ENCODE measurements at places on chromosomes 7 and 10.

GRCh38 chr10:60374836-60375235, 14.8 kb downstream of the ANK3 start:
- no peak for DNase-seq

GRCh38 chr7:75596727-75597614, 104.9 kb downstream of the SPDYE5 start:
- DNase-seq: no peak

DNA sequence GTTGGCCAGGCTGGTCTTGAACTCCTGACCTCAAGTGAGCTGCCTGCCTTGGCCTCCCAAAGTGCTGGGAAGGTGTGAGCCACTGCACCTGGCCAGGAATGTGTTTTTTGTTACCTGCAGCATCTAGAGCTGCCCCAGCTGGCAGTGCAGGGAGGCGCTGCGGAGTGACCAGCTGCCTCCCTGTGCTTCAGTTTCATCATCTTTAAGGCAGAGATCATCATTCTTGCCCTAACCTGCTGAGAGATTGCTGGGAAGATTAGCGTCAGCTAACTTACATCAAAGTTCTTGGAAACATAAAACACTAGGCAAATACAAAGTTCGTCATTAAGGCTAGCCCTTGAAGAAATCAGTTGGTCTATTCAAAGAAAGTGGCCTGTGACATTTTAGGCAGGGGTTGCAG, 2.3 kb downstream of the ZNF282 start:
- DNase-seq: no peak

DNA sequence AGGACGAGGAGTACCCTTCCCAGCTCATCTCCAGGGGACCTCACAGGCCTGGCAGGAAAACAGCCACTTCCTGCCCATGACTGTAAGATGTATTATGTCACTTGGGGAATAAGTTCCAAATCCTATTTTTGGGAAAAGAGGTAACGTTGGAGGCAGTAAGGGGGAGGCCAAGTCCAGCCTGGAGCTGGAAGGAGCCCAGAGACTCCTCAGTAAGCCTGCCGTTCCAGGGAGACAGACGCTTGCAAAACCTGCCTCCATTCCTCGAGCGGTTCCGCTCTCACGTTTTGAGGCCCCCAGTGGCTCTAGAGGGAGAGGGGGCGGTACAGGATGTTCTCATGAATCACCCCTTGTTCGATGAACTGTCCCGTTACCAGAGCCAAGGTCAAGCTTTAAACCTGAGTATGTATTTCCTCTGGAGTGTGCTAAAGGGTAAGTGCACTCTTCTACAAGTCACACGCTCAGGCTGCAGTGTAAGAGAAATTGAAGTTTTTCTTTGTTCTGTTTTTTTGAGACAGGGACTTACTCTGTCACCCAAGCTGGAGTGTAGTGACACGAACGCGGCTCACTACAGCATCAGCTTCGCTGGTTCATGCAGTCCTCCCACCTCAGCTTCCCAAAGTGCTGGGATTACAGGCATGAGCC, 45.5 kb upstream of the CYTH3 start:
- no peak for DNase-seq

DNA sequence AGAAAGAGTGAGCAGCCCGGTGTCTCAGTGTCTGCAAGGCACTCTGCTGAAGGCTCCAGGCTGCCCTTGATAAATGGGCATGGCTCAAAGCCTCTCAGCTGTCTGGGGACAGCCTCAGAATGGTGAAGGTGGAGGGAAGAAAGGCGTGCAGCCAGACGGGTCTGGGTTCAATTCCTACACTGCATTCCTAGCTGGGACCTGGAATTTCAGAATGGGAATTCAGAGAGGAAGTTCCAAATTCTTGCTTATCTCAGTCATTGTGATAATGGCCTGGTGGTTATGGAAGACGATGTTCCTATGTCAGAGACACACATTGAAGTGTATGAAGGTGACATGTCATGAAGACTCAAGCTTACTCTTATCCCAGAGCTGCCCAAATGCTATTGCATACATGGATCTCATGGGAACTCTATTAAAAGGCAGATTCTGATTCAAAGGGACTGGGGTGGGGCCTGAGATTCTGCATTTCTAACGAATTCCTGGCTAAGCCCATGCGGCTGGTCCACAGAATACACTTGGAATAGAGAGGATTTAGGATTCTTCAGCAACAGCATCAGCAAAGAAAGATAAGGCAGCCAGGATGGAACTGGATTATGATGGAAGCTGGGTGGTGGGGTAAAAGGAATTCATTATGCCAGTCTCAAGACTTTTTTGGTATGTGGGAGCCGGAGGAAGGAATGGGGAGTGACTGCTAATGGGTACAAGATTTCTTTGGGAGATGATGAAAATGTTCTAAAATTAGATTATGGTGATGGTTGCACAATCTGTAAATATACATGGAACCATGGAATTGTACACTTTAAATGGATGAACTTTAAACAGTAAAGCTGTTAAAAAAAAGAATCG, 82.6 kb upstream of the ZMIZ1 start:
- no peak for DNase-seq

- no peak for DNase-seq
Measured at GRCh38 chr10:116073510-116073909, 199.5 kb downstream of the GFRA1 start.

DNA sequence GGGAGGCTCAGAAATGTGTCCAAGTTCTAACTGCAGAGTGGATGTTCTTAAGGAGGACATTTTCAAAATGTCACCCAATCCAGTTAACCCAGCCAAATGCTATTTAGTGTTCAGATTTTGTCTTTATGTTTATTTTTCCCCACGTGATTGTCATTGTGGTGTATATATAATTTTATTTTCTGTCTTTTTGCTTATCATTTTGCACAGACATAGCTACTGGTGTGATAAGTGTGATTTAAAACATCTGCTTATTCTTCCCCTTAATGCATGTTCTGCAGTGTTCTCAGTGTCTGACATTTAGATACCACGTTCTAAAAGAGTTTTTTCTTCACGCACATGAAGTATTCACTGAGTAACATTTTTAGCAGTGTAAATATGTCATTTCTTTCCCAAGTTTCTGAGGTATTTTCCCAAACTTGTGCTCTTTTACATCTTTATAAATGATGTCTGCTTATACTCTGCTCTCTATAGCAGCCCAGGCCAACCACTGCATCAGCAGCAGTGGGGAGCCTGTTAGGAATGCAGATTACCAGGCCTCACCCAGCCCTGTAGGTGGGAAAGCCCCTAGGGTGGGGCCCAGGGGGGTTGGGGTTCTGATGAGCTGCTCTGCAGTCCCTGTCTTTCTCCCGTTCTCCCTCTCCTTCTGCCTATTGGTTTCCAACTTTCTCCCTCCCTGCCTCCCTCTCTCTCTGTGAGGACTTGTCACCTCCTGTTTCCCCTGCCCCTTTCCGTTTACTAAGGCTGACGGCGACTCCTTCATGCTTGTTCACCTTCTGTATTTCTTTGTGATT, 20.8 kb downstream of the ADCY1 start:
- DNase-seq: peak; percentile 11

GRCh38 chr7:126657599-126658358, 595.0 kb downstream of the GRM8 start:
- DNase-seq: no peak

DNA sequence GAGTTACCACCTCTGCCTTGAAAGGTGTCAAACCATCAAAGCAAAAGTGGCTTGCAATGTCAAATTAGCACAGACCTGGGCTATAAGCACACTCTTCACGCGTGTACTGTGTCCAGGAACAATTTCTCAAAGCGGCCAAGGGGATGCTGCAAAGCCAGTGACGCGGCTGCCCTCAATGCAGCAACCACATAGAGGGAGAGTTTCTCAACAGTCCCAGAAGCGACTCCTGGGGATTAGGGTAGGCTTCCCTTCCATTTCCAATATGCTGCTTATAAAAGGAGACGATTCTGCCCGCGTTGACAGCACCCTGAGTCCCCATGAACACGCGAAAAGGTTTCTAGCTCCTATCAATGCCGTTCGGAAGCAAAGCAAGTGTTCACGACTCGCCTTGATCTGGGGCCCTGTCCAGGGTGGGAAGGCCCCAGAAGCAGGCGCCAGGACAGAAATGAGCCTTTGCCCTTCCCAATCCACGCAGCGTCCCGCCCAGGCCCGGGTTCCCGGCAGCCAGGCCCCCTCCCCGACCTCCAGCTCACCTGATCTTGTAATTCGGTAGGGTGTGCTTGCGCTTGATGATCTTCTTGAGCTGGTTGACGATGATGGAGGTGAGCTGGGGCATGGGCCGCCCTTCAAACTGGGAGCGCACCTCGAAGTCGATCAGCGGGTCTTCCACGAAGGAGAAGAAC, 1.3 kb downstream of the PDZD8 start:
- DNase-seq: no peak

- no peak for DNase-seq
Measured at GRCh38 chr7:26199301-26200037, 1.1 kb downstream of the HNRNPA2B1 start.

- DNase-seq: no peak
Measured at GRCh38 chr10:45433716-45434469, 59.9 kb downstream of the ALOX5 start.

GRCh38 chr10:26622891-26623290, 74.6 kb upstream of the PDSS1 start:
- DNase-seq: no peak

DNA sequence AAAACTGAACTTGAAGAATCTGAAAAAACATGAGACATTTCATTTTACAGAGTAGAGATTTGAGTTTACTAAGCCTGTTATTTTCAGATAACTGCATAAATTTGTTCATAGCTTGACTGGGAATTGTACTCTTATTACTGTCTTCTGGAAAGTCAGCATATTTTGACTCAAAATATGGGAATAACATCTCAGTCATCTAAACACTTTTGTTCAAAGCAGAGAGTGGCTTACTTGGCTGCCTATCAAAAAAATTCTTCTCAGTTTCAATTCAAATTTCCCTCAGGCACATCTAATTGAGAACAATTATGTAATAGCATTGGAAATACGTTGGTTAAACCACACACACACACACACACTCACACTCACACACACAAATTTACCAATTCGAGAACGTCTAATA, 384.6 kb downstream of the ARL4A start:
- no peak for DNase-seq

- no peak for DNase-seq
Measured at GRCh38 chr7:78873117-78873516, 580.4 kb downstream of the MAGI2 start.
